SJSA1 (cell line): ENCODE measurements at places on chromosomes 12 and 14.

GRCh38 chr14:56474419-56475022 is 105.1 kb upstream of the TMEM260 start:
- no peak for DNase-seq

DNA sequence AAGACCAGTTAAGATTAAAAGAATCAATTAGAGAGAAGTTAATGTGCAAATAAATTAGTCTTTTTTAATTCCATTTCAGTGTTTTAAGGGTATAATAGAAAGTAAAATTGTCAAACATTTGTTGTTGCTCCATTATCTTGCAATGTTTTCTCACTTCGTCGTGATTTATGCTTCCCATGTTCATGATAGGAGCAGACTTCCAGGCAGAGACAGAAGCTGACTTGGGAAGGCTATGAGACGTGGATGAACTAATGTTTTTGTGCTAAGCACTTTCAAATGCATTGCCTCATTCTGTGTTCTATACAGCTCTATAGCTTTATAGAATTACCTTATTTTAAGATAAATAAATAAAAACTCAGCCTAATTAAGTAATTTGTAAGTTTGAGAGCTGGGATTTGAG is 226.2 kb downstream of the PIK3C2G start:
- DNase-seq: no peak

- DNase-seq: no peak
These were observed 319.0 kb downstream of the FOXG1 start for GRCh38 chr14:29085546-29085945.

DNA sequence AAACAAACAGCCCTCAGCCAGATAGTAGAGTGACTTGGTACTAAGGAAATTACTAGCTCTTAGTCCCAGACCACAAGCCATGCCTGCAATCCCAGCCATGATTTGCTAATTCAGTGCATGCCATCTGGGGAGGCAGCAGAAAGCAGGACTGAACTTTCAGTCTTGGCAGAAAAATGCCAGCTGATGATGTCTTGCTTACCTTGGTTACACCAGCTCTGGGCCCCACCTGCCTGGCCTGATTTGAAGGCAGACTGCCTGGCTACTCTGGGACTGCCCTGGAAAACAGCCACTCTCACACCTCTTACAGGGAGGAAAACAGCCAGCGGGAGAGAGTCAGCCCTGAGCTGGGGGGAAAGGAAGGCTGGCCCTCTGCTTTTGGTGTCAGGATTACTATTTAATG is 4.6 kb upstream of the UNC119B start:
- no peak for DNase-seq

GRCh38 chr14:97166497-97166896 is 369.3 kb downstream of the VRK1 start:
- DNase-seq: no peak
